ENCODE measurements at places on chromosomes 7 and 10.

GRCh38 chr10:103736763-103737162 is 118.6 kb downstream of the SH3PXD2A start:
- no peak for DNase-seq

- peak; percentile 7 for DNase-seq
Observed at GRCh38 chr7:103447073-103447960, 1.3 kb upstream of the SLC26A5 start.

- DNase-seq: no peak
Observed at GRCh38 chr10:105010411-105011121, 369.5 kb downstream of the SORCS3 start.

DNA sequence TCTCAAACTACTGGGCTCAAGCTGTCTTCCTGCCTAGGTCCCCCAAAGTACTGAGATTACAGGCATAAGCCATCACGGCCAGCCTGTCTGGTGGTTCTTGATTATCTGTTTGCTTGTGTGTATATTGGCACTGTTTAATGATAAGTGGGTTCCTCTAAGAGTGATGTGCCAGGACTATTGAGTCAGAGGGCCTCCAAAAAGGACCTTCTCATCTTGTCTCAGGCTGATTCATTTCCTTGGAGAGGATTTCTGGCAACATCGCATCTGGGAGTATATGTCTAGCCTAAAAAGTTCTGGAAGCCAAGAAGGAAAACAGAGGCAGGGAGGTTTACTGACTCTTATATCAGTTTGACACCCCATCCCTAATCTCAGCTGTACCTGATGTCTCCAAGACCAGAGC is 27.1 kb upstream of the AKAP9 start:
- DNase-seq: no peak

- DNase-seq: no peak
Observed at GRCh38 chr7:95598511-95598910, 2.2 kb upstream of the PDK4 start.

DNA sequence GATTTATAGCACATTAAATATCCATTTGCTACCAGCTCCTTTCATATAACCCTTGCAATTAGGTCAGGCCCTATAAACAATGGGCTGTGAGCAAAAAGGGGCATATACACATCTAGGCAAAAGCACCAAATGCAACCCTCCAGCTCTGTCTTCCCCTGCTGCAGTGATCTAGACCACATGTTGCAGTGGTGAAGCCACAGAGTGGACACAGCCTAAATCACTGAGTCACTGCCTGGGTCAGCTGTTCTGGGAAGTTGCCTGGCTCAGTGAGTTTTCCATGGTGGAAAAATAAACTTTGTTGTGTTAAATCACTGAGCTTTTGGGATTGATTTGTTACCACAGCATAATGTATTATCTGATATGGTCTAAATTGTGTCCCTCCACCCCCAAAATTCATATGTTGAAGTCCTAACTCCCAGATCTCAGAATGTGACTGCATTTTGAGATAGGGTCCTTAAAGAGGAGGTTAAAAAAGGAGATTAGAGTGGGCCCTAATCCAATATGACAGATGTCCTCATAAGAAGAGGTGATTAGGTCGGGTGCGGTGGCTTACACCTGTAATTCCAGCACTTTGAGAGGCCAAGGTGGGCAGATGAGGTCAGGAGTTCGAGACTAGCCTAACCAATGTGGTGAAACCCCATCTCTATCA is 70.4 kb downstream of the ZFAND4 start:
- DNase-seq: no peak

DNA sequence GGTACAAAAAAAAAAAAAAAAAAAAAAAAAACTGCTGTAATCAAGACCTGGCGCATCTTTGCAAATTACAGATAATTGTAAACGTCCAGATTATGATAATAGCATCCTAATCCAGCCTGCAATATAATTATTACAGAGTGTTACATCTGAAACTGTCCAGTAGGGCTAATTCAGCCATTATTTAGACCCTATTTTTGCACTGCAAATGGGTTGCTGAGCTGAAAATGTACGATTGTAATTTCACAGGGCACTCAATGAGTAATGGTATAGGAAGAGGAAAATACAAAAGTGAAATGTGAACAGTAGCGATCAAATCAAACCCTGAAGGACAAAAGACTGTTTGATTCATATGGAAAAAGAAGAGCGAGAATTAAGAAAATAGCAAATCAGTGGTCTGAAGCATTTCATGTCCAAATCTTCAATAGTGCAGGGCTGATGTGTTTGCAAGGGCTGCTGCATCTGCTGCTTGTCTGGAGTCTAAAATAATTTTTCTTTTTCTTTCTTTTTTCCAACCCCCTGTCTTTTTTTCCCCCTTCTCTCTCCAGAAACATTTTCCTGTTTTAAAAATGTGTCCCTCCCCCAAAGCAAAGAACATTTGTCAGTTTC is 8.9 kb downstream of the DLX6 start:
- DNase-seq: no peak

DNA sequence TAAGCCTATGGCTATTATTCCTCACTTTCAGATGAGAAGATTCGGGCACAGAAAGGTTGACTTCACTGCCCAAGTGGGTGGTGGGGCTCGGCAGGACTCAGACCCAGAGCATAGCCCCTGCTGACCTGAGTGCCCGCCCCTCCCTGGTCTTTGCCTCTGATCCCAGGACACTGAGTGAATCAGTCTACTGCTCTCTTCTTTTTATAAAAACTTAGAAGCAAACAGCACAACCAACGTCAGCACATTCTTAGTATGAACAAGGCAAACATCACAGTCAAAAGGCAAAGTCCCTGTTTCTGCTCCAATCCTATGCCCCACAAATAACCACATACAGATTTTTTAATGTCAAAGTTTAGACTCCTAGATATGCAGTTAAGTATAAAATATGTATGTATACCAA is 237.8 kb downstream of the ZMYND11 start:
- no peak for DNase-seq

DNA sequence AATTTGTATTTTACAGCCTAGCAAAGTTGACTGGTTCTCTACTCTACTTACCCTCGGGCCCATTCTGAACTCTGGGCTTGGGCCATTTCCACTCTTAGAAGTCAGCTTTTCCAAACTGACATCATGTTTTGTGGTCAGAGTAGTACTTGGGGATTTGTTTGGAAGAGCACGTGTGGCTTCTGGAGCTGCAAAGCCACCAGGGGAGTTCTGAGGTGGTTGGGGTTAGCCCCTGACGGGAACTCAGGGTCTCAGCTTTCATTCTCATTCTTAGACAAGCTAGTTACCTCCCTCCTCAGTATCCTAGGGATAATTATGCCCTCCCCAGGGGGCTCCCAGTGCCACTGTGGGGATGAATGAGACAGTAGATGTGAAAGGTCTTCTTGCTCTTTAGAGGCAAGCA is 647.7 kb upstream of the GALNT17 start:
- no peak for DNase-seq

DNA sequence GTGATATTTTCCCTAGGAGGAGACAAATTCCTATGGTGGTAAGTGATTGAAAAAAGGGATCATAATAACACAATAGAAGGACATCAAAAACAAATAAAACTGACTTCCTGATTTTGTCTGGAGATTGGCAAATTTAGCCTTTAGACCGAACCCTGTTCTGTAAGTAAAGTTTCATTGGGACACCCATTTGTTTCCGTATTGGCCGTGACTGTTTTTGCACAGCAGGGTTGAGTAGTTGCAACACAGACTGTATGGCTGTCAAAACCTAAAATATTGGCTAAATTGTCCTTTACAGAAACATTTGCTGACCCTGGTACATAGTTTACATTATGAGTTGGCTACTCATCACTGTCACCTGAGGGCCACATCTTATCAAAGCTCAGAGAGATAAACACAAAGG is 168.6 kb downstream of the PRKCQ start:
- no peak for DNase-seq

DNA sequence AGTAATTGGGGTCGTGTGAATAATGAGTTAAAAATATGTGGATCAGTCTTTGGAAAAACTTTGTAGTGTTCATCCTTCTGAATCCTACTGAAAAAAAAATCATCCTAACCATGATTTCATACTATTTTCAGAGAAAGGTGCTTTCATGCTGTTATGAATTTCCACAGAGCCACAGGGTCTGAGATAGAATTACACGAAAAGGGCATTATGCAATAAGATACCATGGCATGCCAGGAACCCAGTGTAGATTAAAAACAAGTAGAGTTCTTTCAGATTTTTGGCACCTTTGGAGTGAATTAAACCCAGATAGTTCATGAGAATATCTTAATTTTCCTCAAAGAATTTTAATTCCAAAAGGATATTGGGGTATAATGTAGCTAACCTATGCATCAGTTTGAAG is 47.5 kb upstream of the AGMO start:
- DNase-seq: no peak

- no peak for DNase-seq
Observed at GRCh38 chr10:92079003-92079402, 155.4 kb downstream of the BTAF1 start.

GRCh38 chr7:115410434-115410820 is 488.5 kb downstream of the MDFIC start:
- DNase-seq: no peak

- DNase-seq: no peak
Observed at GRCh38 chr10:49569031-49569631, 30.2 kb upstream of the ERCC6 start.

- DNase-seq: no peak
Observed at GRCh38 chr10:13792006-13792405, 205.2 kb downstream of the PRPF18 start.

- no peak for DNase-seq
Observed at GRCh38 chr10:89645742-89646172, 715 bp upstream of the PANK1 start.

DNA sequence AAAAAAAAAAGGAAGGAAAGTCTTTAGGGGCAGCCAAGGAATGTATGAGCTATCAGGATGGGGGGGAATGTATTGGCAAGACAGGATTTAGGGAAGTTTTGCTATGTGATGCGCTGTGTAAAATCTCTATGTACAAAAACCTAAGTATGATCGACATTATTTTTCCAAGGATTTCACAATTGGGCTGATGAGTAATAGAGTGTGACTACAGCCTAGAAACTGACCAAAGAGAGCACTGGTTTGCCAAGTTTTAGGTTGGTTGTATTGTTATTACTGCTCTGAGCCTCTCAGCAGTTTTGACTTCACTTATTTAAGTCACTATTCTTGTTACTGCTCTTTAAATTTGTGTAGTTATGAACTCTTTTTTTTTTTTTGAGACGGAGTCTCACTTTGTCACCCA is 107.3 kb downstream of the NRCAM start:
- DNase-seq: no peak

DNA sequence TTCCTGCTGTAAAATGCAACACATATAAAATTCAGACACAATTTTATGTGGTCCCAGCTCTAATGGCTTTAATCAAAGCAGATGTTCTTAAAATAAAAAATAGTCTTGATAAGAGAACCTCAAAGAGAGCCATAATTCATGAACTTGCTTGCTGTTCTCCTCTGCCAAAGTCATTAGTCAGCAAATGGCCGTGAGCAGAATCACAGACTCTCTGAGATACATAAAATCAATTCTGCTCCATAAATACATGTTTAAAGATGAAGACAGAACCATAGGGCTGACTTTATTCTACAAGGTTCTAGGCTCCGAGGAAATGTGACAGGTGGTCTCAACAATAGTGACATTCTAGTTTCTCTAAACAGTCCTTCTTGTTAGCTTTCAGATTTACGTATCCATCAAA is 29.8 kb downstream of the HSPA12A start:
- no peak for DNase-seq

DNA sequence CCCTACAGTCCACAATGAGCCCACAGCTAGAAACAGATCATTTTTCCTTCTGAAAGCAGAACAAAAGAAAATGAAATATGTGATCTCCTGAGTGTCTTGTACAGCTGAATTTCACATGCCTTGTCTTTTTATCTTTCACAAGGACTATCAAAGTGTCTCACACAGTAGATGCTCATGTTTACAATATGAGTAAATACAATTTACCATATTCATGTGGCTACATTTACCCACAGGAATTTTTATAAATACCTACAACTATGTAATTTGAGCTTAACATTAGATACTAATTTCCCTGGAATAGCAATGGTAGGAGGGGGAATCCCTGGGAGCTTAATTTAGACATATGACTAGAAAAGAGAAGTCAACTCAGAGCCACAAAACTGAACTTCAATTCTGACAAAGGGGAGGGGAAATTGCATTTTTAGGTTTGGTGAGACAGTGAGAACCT is 186.2 kb downstream of the MACC1 start:
- DNase-seq: no peak

DNA sequence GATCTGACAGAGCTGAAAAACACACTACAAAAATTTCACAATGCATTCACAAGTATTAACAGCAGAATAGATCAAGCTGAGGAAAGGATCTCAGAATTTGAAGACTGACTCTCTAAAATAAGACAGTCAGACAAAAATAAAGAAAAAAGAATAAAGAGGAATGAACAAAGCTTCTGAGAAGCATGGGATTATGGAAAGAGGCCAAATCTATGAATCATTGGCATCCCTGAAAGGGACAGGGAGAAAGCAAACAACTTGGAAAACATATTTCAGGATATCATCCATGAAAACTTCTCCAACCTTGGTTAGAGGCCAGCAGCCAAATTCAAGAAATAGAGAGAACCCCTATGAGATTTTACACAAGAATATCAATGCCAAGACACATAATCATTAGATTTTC is 804.8 kb upstream of the IGFBP3 start:
- no peak for DNase-seq

DNA sequence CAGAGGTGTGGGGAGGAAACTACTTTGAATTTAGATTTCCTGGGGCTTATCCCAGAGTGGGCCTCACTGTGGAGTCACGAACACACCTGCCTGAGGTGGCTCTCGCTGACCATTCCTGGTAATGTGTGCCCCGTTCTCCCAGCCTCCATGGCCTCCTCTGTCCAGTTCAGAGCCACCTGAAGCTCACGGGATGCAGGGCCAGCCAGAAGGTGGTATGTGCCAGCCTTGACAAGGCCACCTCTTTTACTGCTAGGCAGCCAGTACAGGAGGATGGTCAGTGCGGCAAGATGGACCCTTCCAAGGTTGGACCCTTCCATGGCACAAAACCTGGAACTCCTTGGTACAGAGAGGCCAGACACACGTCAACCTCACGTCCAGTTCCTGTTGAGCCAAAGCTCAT is 210.3 kb downstream of the DNAJB6 start:
- no peak for DNase-seq

All from smooth muscle cell of the brain vasculature (primary cell).